ENCODE measurements at places on chromosomes 4 and X.

GRCh38 chrX:118197730-118198129, 81.1 kb upstream of the KLHL13 start:
- no peak for DNase-seq

DNA sequence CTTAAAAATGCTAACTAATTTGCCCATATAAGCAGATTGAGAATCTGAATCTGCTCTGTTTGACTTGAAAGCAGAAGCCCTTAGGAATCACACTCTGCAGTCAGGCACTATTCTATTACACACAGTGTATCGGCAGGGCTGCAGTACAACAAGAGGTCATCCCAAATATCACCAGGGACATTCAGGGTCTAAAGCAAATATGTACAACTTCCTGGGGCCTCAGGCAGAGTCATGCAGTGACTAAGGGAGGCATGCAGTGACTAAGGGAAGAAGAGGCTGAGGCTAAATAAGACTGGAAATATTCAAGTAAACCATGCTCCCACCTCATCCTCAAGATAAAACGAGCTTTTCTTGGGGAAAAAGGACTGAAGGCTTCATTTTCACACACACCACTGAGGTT, 20.9 kb downstream of the MAPK10 start:
- no peak for DNase-seq

GRCh38 chrX:111353793-111354192, 58.2 kb downstream of the DCX start:
- no peak for DNase-seq

- DNase-seq = no peak
Observed at GRCh38 chr4:122679946-122680345, 52.6 kb upstream of the BBS12 start.
